ENCODE measurements at places on chromosomes 4 and X.

DNA sequence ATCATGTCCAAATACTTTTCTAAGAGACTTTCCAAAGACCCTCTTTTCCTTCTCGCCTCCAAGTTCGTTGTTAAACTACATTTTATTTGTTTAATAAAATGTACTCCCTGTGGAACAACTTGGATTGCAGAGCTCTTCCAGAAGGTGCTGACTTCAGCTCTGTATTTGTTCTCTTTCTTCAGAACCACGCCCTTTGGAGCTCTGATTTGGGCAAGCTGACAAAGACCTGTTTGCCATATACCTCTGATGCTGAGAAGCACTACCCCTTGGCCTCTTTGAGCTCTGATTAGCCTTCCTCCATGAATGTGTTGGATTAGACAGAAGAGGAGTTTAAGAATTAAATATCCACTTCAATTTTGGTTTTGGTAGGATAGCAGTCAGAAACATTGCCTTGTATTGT lies 815.1 kb upstream of the POU3F4 start:
- DNase-seq: no peak

DNA sequence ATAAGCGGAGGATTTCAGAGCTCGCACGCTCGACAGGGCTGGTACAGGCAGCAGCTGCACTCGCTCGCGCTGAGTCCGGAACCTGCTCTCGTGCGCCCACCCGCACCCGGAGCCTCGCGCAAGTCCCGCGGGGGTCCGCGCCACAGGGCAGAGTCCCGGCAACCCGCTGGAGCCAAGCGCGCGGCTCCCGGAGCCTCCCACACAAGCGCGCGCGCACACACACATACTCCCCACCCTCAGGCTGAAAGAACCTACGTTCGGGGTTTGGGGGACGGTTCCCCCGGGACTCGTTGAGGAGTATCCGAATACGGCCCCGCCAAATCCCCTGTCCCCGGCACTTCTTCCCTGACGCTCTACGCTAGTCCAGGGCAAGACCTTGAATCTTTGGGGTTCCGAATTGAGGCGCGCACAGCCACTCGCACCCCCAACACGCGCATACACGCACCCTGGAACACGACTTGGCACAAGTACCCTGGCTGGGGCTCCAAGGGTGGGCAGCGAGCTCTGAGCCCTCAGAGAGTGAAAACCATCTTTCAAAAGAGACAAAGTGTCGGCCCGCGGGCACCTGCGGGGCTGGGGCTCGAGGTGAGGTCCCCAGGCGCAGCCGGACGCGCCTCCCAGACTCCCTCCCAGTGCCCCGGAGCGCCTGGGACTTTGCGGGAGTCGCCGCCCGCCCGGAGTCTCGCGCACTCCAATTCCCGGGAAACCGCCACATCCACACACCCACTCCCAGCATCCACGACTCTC lies 952 bp downstream of the ANOS1 start:
- DNase-seq: no peak

DNA sequence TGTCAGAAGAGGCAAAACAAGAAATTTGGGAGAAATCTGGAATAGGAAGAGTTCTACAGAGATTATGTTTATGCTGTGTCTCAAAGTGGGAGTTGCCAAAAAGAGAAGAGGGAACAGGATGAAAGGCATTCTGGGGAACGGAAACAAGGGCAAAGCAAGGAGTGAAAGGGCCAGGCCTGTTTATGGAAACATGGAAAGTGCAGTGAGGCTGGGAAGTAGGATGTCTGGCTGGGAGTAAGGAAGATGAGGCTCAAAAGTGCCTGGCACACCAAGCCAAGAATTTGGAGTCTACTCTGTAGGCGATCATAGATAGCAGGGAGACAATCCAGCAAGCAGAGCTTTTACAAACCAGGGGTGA lies 1.8 kb upstream of the CUL4B start:
- no peak for DNase-seq

GRCh38 chrX:54695816-54696487 lies 102.1 kb downstream of the ITIH6 start:
- no peak for DNase-seq

DNA sequence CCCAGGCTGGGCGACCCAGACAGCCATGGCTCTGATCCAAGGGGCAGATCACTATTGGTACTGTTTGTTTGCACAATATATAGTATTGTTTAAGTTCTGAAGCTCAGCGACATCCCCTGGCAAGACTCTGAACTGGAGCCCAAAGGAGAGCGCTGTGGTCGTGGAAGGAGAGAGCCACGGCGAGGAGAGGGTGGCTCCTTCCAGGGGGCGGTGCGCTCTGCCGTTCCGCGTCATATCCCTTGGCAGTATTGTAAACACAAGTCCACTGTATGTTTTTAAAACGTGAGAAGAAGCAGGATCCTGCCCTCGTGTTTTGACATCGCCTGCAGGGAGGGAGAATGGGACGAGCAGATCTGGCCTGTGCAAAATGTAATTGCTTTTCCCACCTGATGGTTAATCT lies 185.5 kb downstream of the RAB28 start:
- no peak for DNase-seq

- peak; percentile 68 for DNase-seq
These were observed 2.8 kb upstream of the CHIC2 start for GRCh38 chr4:54067166-54067565.

- DNase-seq: no peak
These were observed 50.7 kb downstream of the SNX12 start for GRCh38 chrX:71017396-71017939.

GRCh38 chr4:151227731-151228130 lies 49.2 kb upstream of the PRSS48 start:
- DNase-seq: peak; percentile 60

DNA sequence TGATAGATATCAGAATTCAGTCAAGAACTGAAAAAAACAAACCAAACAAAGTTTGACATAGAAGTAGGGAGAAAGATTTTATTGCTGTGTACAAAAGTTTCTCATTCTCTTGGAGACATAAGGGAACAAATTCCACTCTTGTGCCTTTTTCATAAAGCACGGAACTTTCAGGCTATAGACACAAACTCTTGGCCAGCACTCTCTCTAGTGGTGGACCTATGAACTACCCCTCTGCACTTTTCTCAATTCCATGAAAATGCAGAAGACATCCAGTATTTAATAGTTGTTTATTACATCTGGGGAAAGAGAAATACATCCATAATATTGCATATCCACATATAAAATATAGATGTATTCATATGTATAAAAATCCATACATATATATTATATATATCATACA lies 291.6 kb upstream of the HS3ST1 start:
- no peak for DNase-seq

- DNase-seq: no peak
These were observed 1056.3 kb upstream of the IGFBP7 start for GRCh38 chr4:58166490-58166889.

GRCh38 chr4:102640669-102641068 lies 120.1 kb downstream of the MANBA start:
- DNase-seq: no peak

DNA sequence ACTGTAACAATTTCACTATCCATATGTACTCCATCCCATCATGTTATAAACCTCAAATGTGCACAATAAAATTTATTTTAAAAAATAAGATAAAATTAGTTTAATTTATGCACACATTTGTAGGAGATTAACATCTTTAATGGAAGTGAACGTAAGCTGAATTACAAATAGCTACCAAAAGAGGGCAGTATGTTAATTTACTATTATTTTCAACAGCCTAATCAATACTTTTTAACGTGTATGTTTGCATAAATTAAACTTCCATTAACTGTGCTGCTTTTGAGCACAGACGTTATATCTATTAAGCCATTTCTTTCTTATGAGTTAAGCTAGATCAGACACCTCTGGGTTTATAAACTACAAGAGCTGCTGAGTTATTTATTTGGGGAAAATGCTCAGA lies 56.5 kb upstream of the PHKA2 start:
- DNase-seq: no peak

DNA sequence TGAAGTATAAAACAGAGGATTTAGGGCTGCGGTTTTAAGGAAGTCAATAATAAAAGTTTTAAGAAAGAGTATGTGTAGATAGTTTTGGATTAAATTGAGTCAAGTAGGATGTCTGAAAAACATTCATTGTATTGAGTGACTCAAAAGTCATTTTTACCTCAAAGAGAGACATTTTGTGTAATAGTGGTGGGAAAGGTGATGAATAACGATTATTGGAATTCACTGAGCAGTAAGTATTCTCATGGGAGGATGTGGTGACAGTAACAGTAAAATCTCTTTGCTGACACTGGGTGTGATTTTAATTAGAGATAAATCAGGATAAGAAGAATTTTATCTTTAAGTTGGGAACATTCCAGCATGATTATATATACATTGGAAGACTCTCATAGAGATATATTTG lies 233.6 kb downstream of the PDHA2 start:
- DNase-seq: no peak

DNA sequence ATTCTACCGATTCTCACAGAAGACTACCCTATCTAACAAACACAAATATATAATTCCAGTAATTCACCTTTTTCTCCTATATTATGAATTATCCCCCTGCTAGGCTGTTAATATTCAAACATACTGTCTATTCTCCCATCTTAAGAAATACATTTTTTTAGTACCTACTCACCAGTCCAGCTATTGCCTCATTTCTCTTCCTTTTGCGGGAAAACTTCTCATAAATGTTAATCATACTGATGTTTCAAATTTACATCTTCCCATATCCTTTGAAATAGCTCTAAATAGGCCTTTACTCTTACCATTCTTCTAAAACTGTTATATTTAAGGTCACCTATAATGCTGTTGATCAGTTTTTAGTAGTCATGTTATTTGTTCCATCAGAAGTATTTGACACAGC lies 759.1 kb upstream of the SLIT2 start:
- DNase-seq: no peak

GRCh38 chr4:149549911-149550310 lies 265.7 kb downstream of the IQCM start:
- DNase-seq: no peak

DNA sequence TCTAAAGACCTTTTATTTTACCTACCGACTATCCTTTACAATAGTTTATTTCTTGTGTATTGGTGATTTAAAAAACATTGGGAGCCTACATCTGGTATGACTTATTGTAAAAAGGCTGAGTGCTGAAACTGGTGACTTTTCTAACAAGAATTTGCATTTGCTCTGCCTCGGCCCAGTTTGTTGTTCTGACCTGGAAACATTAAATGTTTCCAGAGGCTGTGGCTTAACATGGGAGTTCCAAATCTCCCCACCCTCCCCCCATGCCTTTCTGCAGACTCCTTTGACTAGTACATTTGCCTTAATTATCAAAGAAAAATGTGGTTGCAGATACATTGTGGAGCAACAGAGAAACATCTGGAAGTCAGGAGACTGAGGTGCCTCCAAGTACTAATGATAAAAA lies 39.8 kb downstream of the SPCS3 start:
- DNase-seq: peak; percentile 91

GRCh38 chrX:20680998-20681397 lies 414.3 kb upstream of the RPS6KA3 start:
- DNase-seq: no peak

- DNase-seq: no peak
These were observed 239.1 kb downstream of the CHM start for GRCh38 chrX:85808217-85808616.

GRCh38 chr4:94650690-94651089 lies 107.1 kb upstream of the BMPR1B start:
- no peak for DNase-seq

DNA sequence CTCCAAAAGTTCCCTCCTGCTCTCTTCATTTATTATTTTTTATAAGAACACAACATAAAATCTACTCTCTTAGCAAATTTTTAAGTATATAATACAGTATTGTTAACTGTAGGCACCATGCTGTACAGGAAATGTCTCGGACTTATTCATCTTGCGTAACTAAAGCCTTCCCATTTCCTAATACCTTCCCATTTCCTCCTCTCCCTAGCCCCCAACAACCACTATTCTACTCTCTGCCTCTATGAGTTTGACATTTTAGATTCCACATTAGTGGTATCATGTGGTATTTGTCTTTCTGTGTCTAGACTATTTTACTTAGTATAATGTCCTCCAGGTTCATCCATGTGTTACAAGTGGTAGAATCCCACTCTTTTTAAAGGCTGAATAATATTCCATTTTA lies 15.8 kb upstream of the SYTL4 start:
- DNase-seq: no peak

GRCh38 chr4:61555789-61556188 lies 355.7 kb downstream of the ADGRL3 start:
- no peak for DNase-seq

DNA sequence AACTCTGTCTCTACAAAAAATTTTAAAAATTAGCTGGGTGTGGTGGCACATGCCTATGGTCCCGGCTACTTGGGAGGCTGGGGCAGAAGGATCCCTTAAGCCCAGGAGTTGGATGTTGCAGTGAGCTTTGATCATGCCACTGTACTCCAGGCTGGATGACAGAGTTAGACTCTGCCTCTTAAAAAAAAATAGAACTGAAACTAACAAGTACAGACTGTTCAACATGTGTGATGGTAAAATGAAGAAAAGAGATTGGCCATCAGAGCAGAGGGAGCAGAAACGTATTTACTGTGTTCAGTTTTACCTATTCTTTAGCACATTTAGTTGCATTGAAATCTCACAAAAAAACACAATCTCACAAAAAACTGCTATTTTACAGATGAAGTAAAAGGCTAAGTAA lies 77.9 kb upstream of the NAP1L5 start:
- DNase-seq: no peak

Measured in GM04504 (cell line).